Colonic mucosa (tissue), 4 donors: ENCODE measurements at places on chromosomes 11 and 22. TPM values are rescaled to one million over a fixed set of nuclear protein-coding genes. Genes with fewer than 3 reads are reported as not detected.

The SCO2 gene
- total RNA-seq: 1.8 TPM

The DDI1 gene
- not detected for total RNA-seq

The OR8D1 gene
- total RNA-seq: not detected

The GSTT2B gene
- 2.7 TPM for total RNA-seq

The GDPD4 gene
- total RNA-seq: not detected

The RTN4RL2 gene
- total RNA-seq: 0.54 TPM

The PPP1CA gene
- total RNA-seq: 242 TPM

The STX5 gene
- total RNA-seq: 43.3 TPM

The C11orf21 gene
- 0.52 TPM for total RNA-seq

DNA sequence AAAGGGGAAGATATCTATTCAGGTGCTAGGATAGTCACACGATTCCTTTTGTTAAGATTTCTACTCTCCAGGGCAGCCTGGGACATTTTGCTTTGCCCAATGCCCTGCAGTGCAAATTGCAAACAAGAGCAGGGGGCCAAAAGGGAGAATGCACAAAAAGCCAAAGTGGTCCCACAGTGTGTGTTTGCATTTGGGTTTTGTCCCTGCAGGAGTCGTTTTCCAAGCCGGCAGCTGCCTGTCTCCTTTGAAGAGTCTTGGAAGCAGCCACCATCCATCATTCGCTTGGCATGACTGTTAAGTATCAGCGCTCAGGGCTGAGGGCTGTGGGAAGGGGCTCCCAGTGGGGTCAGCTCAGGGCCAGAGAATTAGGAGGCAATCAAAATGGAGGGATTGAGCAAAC, 184.7 kb downstream of the MIAT start:
- H3K36me3 ChIP-seq: no peaks in the 10 kb centered on the region
- H3K27ac ChIP-seq: no peak overlapping the region
- H3K4me1 ChIP-seq: no peaks in the 10 kb centered on the region
- no peaks in the 10 kb centered on the region for H3K27me3 ChIP-seq
- H3K4me3 ChIP-seq: no peak overlapping the region

- H3K27ac ChIP-seq: peak overlapping the region; percentile 44
- no peaks in the 10 kb centered on the region for H3K36me3 ChIP-seq
- peaks cover 9% of the 10 kb centered on the region for H3K4me1 ChIP-seq
- H3K27me3 ChIP-seq: no peaks in the 10 kb centered on the region
- DNase-seq: no peak
- no peak overlapping the region for H3K4me3 ChIP-seq
These were observed 2.6 kb downstream of the TBX10 start for GRCh38 chr11:67636962-67637361.

GRCh38 chr11:123174196-123175183, 20.6 kb downstream of the CLMP start:
- H3K4me1 ChIP-seq: no peaks in the 10 kb centered on the region
- H3K36me3 ChIP-seq: no peaks in the 10 kb centered on the region
- H3K4me3 ChIP-seq: no peak overlapping the region
- peak; percentile 32 for DNase-seq
- peak overlapping the region; percentile 50 for H3K27ac ChIP-seq

DNA sequence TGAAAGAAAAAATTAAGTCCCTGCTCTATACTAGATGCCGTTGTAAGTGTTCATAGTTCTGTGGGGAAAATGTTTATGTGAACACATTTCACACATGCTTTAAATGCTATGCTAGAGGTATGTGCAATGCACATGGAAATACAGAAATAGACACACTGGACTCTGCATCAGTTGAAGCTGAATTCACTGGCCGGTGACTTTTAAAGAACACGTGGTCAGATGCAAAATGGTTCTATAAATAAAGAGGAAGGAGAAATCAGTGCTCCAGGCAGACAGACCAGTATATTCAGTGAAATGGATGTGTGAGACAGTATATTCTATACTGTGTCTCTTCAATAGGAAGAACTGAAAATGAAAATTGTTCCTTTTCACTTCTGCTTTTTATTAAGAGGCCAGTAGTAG, 29.9 kb downstream of the TRPC6 start:
- no peaks in the 10 kb centered on the region for H3K36me3 ChIP-seq
- H3K27me3 ChIP-seq: no peaks in the 10 kb centered on the region
- H3K4me1 ChIP-seq: no peaks in the 10 kb centered on the region
- H3K4me3 ChIP-seq: no peak overlapping the region
- DNase-seq: no peak

- H3K4me3 ChIP-seq: no peak overlapping the region
- DNase-seq: no peak
- H3K27me3 ChIP-seq: no peaks in the 10 kb centered on the region
- peaks cover 2% of the 10 kb centered on the region for H3K4me1 ChIP-seq
These were observed 9.3 kb downstream of the PLEKHB1 start for GRCh38 chr11:73655686-73656085.

DNA sequence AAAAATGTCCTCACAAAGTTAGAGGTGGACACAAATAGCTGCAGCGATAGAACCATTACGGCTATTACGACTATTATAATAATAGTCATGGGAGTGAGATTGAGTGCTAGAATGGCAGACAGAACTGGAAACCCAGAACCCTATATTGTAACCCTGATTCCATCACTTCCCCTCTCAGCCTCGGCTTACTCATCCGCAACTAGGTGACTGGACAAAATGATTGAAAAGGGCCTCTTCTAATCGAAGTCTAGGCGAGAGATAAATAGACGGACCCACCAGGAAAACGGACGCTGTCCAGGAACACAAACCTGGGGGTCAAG, 629 bp downstream of the PSMA1 start:
- H3K36me3 ChIP-seq: peaks cover 3% of the 10 kb centered on the region
- no peaks in the 10 kb centered on the region for H3K4me1 ChIP-seq
- peak overlapping the region; percentile 85 for H3K27ac ChIP-seq

DNA sequence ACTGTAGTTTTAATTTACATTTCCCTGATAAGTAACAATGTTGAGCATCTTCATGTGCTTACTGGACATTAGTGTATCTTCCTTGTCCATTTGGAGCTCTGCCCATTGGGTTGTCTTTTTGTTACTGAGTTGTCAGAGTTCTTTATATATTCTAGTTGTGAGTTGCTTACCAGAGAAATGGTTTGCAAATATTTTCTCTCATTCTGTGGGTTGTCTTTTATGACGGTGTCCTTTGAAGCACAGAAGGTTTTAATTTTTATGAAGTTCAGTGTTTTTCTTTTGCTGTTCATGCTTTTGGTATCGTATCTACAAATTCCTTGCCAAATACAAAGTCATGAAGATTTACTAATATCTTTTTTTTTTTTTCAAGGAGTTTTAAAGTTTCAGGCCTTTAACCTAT, 42.4 kb downstream of the ZBTB44 start:
- H3K36me3 ChIP-seq: no peaks in the 10 kb centered on the region
- H3K4me1 ChIP-seq: no peaks in the 10 kb centered on the region
- H3K4me3 ChIP-seq: no peak overlapping the region

DNA sequence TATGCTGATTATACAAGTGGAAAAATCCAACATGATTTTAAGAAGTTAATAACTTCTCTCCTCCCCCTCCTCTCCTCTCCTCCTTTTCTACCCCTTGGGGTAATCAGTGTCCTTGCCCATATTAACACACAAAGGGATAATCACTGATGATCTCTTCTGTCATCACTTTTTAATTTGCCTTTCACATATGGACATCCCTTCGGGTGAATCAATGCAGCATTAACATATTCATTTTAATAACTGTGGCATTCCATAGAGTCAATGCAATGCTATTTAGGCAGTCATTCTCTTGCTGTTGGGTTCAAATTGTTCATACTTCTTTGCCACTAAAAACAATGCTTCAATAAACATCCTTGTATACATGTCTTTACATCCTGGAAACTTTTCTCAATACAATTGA, 42.9 kb upstream of the GLYATL2 start:
- no peak overlapping the region for H3K27ac ChIP-seq
- H3K27me3 ChIP-seq: no peaks in the 10 kb centered on the region
- DNase-seq: no peak
- H3K36me3 ChIP-seq: no peaks in the 10 kb centered on the region

DNA sequence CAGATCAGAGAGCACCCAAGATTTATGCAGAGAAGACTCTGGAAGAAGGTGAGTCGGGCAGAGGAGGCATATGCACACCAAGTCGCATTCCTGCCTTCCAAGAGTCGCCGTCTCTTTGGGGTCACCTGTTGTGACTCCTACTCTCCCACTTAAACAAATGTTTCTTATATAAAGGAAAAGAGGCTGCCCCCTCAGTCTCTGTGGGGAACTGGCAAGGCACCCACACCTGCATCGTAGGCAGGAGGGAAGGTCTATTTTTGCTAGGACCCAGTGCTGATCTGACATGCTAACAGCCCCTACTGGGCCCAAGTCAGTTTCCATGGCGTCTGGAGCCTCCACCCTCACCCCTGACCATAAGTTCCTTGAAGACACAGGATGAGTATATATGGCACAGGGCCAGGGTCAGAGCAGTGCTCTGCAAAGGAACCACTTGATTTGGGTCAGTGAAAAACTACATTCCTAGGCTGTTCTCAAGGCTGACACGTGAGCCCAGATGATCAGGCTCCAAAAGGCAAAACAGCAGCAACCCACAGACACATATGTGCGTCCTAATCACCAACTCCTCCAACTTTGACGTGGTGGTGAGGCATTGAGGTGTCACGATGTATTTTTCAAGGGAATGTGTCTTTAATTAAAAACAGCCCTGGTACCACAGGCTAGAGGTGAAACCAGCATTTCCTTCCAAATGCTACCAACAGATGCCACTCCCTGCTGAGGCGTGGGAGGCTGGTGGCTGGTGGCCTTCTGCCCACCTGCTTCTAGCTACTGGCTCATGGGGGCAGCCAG, 55.6 kb upstream of the CSNK2A3 start:
- H3K27ac ChIP-seq: no peak overlapping the region
- H3K27me3 ChIP-seq: no peaks in the 10 kb centered on the region
- DNase-seq: no peak
- H3K36me3 ChIP-seq: no peaks in the 10 kb centered on the region
- no peaks in the 10 kb centered on the region for H3K4me1 ChIP-seq

DNA sequence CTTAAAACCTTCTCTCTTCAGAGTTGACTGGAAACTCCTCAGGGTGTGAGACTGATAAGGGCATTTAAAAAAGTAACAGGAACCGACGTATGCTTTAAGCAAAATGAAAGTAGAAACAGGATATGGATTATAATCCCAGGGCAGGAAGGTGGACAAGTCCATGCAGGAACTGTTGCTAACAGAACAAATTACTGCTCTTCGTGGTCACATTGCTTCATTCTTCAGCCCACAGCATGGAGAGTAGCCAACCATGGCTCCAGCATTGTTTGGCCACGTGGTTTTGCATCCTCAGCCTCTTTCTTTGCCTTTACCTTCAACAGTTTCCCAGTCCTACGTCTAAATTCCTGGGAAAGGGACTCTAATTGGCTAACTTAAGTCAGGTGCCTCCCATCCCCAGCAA, 563.1 kb upstream of the ISX start:
- H3K4me1 ChIP-seq: no peaks in the 10 kb centered on the region
- no peak for DNase-seq
- H3K27me3 ChIP-seq: no peaks in the 10 kb centered on the region

DNA sequence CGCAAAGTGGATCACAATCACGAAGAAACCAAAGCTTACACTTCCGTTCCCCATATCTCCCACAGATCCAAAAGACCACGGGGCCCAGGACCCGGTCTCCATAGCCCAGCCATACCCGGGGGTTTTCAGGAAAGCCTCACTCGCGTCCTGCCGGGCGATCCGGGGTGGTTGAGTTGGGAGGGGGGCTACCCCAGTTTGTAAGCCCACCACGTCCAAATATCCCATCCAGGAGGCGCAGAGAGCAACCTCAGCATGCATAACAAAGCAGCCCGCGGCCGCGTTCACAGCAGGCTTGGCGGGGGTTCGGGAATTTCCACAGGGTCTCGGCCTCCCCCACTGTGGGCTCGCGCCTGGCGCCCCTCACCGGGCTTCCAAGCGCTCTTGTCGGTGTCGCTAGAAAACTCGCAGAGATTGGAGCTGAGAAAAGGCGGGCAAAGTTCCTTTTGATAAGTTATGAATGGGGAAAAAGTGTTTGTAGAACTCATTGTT, 9.5 kb downstream of the SDF2L1 start:
- no peaks in the 10 kb centered on the region for H3K27me3 ChIP-seq
- H3K4me1 ChIP-seq: peaks cover 14% of the 10 kb centered on the region
- H3K36me3 ChIP-seq: no peaks in the 10 kb centered on the region
- H3K27ac ChIP-seq: no peak overlapping the region
- peak overlapping the region; percentile 70 for H3K4me3 ChIP-seq

DNA sequence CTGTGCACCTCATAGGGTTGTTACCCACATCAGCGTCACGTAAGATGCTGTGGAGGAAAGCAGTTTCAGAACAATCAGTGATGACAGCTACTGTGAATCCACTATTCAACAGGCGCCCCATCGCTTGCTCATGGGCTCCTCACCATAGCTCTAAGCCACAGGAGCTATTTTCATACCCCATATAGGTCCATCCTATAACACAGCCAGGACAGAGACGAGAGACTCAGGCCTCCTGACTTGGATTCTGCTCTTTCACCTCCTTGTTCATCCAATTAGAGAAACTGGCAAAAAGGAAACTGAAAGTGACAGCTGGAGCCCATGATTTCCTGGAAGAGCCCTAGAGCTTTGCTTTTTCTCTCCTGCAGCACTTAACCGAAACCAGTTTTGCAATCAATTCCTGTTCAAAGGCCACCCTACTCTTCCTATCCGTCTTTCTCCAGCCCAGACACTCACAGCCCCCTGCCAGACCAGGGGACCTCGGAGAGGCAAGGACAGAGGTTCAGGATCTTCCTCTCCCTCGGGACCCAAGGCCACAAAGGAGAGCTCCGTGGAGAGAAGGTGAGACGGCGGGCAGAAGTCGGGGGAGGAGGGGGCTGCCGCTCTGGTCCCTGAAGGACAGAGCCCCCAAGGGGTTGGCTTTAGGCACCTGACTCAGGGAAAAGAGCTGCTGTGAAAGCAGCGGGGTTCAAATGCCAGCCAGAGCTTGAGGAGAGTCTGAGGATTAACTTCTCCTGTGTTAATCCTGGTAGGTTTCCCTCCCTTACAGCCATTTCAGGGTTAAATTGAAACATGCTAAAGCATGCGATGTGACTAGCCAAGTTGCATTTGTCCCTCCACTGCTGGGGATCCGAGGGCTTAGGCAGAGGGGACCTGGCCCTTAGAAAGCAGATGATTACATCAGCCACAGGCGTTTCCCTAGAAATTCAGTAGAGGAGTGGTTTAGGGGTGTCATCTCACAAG, at the start of gene APOL6:
TSS of gene APOL6 (plus strand) at position 381 of the 960 bp plus-strand sequence. CDS start 7,980 bp downstream, outside the sequence.
- peak within 1 kb of the TSS; percentile 93 for H3K27ac ChIP-seq
- H3K27me3 ChIP-seq: no peaks in the 10 kb centered on the region
- no peaks in the 10 kb centered on the region for H3K36me3 ChIP-seq
- peak; percentile 81 for DNase-seq
- peak within 1 kb of the TSS; percentile 76 for H3K4me3 ChIP-seq
- peaks cover 6% of the 10 kb centered on the region for H3K4me1 ChIP-seq

DNA sequence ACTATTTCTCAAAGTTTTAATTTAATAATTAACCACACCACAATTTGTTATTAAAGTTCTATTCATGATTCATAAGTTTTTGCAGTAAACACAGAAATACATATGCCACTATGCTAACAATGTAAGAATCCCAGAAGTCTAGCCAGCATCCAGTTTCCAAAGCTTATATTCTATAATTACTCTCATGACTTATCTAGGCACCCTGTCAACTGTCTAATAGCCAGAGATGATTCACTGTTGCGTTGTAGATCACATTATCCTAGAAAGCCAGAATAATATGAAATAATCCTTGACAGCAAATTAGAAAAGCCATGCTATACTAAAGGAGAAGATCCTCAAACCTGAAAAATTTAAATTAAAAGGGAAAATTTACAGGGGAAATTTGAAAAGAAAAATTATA, 141.0 kb downstream of the SOX6 start:
- no peak for DNase-seq
- no peaks in the 10 kb centered on the region for H3K36me3 ChIP-seq
- no peaks in the 10 kb centered on the region for H3K4me1 ChIP-seq
- H3K27me3 ChIP-seq: no peaks in the 10 kb centered on the region
- H3K4me3 ChIP-seq: no peak overlapping the region
